Activated CD8-positive, alpha-beta memory T cell treated with anti-CD3 and anti-CD28 coated beads, Interleukin-2, amount 10 ng/mL, durations not matched to agents 7 days and 5 days (primary cell): ENCODE measurements at places on chromosomes 1 and 21. TPM values are rescaled to one million over a fixed set of nuclear protein-coding genes. Genes with fewer than 3 reads are reported as not detected.
A peak's percentile ranks its signal among the peaks of the same experiment; 100 is the strongest.

DNA sequence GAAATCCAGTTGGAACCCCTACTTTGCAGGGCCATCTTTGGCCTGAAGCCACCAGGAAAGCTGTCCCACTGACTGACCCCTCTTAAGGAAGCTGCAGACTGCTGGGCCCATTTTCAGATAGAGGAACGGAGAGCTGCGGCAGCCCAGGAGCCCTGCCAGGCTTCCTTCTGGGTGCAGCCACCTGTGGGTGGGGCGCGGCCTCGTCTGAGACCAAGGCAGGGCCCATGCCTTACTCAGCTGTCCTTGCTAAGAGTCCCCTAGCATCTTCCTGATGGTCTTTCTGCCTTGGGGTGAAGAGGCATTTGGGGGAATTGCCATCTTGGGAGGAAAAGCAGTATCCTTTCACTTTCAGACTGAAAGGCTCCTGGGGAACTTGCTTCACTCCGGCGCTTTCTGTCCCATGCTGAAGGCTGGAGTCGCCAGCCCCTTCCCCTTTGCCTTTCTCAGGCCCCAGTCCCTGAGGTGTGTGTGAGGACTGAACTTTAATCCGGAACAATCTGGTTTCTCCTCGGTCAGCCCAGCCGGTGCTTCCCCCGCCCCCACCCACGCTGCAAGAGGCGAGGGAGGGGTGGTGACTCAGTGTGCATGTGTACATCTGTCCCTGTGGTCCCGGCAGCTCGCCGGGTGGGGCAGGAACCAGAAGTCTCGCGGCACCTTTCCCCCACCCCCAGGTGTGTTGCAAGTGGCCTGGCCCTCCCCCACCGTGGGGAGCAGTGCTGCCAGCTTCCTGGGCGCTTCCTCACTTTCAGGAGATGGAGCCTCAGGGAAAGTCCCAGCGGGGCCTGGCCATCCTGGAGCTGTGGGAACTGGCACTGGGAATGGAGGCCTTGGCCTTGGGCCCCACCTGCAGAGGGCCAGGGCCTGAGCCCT lies 5.1 kb downstream of the ZC3H12A start:
- peaks cover 61% of the 10 kb centered on the region for H3K36me3 ChIP-seq
- H3K4me3 ChIP-seq: peak overlapping the region; percentile 96

The AMY2B gene
- total RNA-seq: 5.0 TPM

The NAV1 gene
- total RNA-seq: 1.4 TPM

DNA sequence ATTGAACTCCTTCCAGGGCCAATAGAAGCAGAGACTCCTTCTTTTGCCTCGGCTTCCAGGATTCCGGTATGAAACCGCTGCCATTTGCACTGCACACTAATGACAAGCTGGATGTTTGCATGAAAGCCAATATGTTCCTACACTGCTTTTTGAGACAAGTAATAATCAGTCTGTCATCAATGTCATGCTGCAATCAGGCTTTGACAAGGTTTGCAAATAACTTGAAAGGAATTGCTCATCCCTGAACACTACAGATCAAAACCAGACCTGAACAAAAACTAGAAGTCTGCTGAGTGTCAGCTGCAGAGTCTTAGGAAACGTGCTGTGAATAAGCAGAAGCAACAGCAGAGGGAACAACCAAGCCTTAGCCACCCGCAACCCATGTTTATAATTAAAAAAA lies 720.7 kb upstream of the CXADR start:
- H3K27me3 ChIP-seq: no peaks in the 10 kb centered on the region
- H3K4me3 ChIP-seq: no peak overlapping the region
- DNase-seq: no peak
- H3K27ac ChIP-seq: no peak overlapping the region

GRCh38 chr21:25297117-25297516 lies 310.2 kb downstream of the MRPL39 start:
- H3K4me3 ChIP-seq: no peak overlapping the region
- no peaks in the 10 kb centered on the region for H3K36me3 ChIP-seq
- H3K27me3 ChIP-seq: peaks cover 2% of the 10 kb centered on the region
- DNase-seq: no peak
